ENCODE measurements at places on chromosomes 7 and 10. TPM values are rescaled to one million over a fixed set of nuclear protein-coding genes. Genes with fewer than 3 reads are reported as not detected.

The HGF gene
- total RNA-seq = 6.0 TPM

The SYT15B gene
- total RNA-seq = 0.27 TPM

The ARHGAP22 gene
- 1.2 TPM for total RNA-seq

- H3K4me1 ChIP-seq = no peaks in the 10 kb centered on the region
- H3K36me3 ChIP-seq = no peaks in the 10 kb centered on the region
- H3K27ac ChIP-seq = no peak overlapping the region
- H3K4me3 ChIP-seq = no peak overlapping the region
Measured at GRCh38 chr7:127214956-127215718, 37.6 kb downstream of the GRM8 start.

DNA sequence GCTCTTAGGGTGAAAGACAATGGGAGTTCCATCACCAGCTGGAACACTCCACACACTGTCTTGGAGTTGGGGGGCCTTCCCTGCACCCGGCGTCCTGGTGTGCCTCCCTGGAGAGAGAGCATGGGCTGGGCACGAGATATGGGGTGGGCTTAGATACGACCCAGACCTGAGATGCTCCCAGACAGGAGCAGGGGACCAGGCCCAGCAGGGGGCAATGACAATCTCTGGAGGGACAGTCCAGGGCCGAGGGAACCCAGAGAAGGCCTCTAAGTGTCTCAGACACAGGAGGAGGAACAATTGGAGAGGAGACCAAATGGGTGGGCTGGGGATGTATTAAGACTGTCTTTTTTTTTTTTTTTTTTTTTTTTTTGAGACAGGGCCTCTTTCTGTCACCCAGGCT lies 40.0 kb downstream of the MYL10 start:
- no peak overlapping the region for H3K4me3 ChIP-seq
- H3K36me3 ChIP-seq = no peaks in the 10 kb centered on the region
- H3K27me3 ChIP-seq = no peaks in the 10 kb centered on the region
- no peak overlapping the region for H3K27ac ChIP-seq
- no peaks in the 10 kb centered on the region for H3K4me1 ChIP-seq

DNA sequence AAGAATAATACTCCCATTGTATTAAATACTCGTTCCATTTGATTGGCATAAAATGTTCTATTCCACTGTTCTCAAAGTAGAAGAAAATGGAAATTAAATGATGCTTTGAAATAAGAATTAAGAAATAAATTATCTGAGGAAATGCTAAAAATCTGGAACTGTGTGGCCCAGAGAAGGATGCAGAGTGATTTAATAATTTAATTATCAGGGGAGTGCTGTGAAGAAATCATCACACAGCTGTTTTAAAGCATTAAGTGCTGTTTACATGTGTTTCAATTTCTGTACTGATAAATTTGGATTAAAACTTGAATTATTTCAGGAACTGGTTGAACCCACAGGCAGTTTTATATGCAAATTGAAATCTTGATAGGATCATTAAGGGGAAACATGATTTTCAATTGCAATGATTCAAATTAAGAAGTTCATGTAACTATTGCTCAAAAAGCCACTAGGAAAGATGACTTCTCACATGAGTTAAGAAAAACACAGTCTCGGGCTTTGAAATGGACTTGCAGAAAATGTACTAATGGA lies 56.3 kb downstream of the COL28A1 start:
- H3K4me3 ChIP-seq = no peak overlapping the region
- no peaks in the 10 kb centered on the region for H3K27me3 ChIP-seq
- H3K4me1 ChIP-seq = no peaks in the 10 kb centered on the region
- no peak overlapping the region for H3K27ac ChIP-seq
- DNase-seq = peak; percentile 61

DNA sequence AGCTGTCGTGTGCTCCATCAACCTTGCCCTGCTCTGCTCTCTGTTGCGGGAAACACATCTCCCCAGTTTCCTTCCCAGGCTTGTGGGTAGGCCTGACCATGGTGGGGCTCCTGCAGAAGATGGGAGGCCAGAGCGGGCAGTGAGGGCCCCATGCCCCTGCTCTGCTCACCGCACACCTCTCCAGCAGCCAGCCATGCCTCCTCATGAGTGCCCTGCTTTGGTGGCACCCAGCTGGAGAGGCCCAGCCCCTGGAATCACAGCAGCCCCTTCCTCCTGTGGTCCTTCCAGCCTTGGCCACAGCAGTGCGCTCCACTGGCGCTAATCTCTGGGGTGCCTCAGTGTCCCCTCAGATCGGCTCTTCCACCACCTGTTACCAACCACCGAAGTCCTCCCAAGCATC lies 4.2 kb upstream of the OPN4 start:
- H3K36me3 ChIP-seq = no peaks in the 10 kb centered on the region
- H3K4me3 ChIP-seq = no peak overlapping the region
- H3K27me3 ChIP-seq = no peaks in the 10 kb centered on the region
- peaks cover 71% of the 10 kb centered on the region for H3K4me1 ChIP-seq
- H3K27ac ChIP-seq = peak overlapping the region; percentile 53

GRCh38 chr10:114271779-114272167 lies 32.7 kb downstream of the VWA2 start:
- peak; percentile 75 for DNase-seq
- H3K36me3 ChIP-seq = no peaks in the 10 kb centered on the region
- H3K27ac ChIP-seq = no peak overlapping the region
- no peak overlapping the region for H3K4me3 ChIP-seq
- H3K27me3 ChIP-seq = peaks cover 8% of the 10 kb centered on the region

DNA sequence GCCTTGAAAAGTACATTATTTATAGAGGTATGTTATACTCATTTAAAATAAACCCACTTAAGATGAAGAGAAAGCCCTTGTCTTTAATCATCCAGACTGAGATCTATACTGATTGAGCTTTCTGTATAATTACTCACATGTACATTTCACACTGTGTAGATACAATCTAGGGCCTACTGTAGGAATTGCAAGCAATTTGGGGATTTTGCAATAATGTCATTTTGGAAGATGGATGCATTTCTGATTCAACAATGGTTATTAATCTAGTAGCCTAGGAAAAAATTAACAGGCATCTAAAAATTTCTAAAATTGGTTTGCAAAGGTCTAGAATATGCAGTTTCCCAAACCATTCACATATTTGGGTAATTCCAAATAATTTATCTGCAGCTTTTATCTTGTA lies 132.2 kb downstream of the PDE1C start:
- no peaks in the 10 kb centered on the region for H3K36me3 ChIP-seq
- DNase-seq = no peak
- H3K27me3 ChIP-seq = no peaks in the 10 kb centered on the region
- H3K4me1 ChIP-seq = no peaks in the 10 kb centered on the region

DNA sequence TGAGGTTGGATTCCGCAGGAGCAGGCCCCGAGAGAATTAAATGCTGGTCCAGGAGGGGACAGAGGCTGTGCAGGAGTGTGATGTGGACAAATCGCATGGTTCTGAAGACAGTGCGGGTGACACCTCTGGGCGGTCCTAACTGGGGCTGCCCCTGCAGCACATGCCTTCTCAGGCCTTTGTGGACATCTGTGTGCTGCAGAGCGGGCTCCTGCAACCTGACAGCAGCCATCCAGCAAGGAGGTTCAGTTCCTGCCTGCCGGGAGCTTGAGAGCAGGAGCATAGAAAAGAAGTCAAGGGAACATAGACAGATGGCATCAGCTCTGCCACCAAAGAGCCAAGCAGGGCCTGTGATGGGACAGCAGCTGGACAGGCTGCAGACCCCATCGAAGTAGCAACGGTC lies 135.9 kb upstream of the PPP2R2D start:
- peaks cover 5% of the 10 kb centered on the region for H3K27me3 ChIP-seq
- no peaks in the 10 kb centered on the region for H3K36me3 ChIP-seq
- no peak for DNase-seq
- H3K27ac ChIP-seq = no peak overlapping the region
- H3K4me1 ChIP-seq = no peaks in the 10 kb centered on the region

- peaks cover 14% of the 10 kb centered on the region for H3K36me3 ChIP-seq
- no peak for DNase-seq
- no peak overlapping the region for H3K27ac ChIP-seq
- H3K4me1 ChIP-seq = peaks cover 24% of the 10 kb centered on the region
- no peaks in the 10 kb centered on the region for H3K27me3 ChIP-seq
- H3K4me3 ChIP-seq = no peak overlapping the region
Measured at GRCh38 chr10:29590915-29591650, 43.7 kb downstream of the SVIL start.

DNA sequence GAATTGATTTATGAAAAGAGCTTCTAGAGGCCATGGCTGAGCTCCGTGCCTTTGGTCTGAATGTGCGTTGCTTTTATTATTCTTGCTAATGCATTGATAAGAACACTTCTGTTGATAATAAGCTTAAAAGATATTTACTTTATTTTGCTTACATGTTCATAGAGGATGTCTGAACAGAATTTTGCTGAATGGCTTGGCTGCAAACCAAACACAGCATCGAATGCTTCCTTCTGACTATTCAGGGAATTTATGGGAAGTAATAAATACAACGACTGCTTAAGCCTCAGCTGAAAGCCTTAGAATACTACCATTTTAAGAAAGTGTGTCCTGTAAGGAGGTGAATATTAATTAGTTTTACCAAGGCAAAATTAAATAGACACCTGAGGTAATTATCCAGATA lies 643.5 kb upstream of the POT1 start:
- no peak overlapping the region for H3K27ac ChIP-seq
- H3K27me3 ChIP-seq = no peaks in the 10 kb centered on the region
- peak; percentile 13 for DNase-seq
- H3K4me1 ChIP-seq = no peaks in the 10 kb centered on the region
- H3K36me3 ChIP-seq = no peaks in the 10 kb centered on the region
- H3K4me3 ChIP-seq = no peak overlapping the region

- no peaks in the 10 kb centered on the region for H3K27me3 ChIP-seq
- H3K4me3 ChIP-seq = no peak overlapping the region
- H3K36me3 ChIP-seq = no peaks in the 10 kb centered on the region
- no peak overlapping the region for H3K27ac ChIP-seq
Measured at GRCh38 chr10:42707234-42707633, 68.9 kb upstream of the ZNF33B start.

DNA sequence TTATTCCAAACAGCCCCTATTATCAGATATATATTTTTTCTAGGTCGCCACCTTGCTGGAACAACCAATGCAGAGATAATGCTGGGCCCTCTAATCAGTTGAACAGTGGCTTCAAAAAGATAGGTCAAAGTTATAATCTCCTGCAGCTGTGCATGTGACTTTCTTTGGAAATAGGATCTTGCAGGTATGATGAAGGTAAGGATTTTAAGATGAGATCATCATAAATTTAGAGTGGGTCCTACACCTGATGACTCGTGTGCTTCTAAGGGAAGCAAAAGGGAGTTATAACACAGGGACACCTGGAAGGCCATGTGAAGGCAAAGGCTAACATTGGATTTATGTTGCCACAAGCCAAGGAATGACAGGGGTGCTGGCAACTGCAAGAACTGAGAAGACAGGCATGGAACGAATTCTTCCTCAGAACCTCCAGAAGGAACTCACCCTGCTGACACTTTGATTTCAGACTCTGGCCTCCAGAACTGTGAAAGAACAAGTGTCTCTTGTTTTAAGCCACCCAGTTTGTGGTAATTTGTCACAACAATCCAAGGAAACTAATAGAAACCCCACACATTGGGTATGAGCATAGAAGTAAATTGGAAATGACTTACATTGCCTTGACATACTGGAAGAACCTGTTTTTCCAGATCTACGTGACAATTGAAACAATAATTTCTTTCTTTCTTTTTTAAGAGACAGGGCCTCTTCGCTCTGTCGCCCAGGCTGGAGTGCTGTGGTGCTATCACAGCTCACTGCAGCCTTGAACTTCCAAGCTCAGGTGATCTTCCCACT lies 34.4 kb downstream of the CCDC71L start:
- DNase-seq = no peak
- no peak overlapping the region for H3K27ac ChIP-seq
- no peak overlapping the region for H3K4me3 ChIP-seq
- H3K27me3 ChIP-seq = no peaks in the 10 kb centered on the region
- H3K4me1 ChIP-seq = no peaks in the 10 kb centered on the region

DNA sequence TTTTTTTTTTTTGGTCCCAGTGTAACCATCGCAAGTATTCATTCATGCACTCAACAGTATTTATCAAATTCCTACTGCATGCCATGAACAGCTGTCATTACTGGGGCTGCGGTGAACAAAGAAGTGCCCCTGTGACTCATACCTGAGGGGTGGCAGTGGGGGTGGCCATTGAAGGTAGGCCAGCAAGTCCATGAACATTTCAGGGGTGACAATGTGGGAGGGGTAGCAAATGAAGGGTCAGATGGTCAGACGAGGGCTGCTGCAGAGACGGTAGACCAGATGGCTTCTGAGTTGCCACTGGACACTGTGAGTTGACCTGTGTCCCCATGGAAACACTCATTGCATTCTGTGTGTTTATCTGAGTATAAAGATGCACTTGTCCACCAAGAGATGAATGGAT lies 92.5 kb upstream of the PITRM1 start:
- no peak overlapping the region for H3K4me3 ChIP-seq
- DNase-seq = no peak
- peaks cover 10% of the 10 kb centered on the region for H3K4me1 ChIP-seq

DNA sequence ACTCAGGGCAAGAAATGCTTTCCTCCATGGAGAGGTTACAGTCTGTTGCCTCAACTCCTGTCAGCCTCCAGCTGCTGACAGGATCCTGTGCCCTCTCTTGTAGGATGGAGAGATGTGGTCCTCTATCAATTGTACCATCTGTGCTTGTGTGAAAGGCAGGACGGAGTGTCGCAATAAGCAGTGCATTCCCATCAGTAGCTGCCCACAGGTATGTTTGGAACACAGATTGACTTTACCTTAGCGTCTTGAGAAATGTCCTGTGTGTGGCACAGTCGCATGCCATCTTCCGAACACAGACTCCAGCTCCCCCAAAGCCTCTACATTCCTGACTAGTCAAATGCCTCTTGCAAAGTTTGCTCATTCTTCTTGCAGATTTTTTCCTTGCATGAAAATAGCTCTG lies 152.6 kb downstream of the BMPER start:
- H3K36me3 ChIP-seq = peaks cover 5% of the 10 kb centered on the region
- peaks cover 16% of the 10 kb centered on the region for H3K4me1 ChIP-seq
- H3K27me3 ChIP-seq = no peaks in the 10 kb centered on the region

DNA sequence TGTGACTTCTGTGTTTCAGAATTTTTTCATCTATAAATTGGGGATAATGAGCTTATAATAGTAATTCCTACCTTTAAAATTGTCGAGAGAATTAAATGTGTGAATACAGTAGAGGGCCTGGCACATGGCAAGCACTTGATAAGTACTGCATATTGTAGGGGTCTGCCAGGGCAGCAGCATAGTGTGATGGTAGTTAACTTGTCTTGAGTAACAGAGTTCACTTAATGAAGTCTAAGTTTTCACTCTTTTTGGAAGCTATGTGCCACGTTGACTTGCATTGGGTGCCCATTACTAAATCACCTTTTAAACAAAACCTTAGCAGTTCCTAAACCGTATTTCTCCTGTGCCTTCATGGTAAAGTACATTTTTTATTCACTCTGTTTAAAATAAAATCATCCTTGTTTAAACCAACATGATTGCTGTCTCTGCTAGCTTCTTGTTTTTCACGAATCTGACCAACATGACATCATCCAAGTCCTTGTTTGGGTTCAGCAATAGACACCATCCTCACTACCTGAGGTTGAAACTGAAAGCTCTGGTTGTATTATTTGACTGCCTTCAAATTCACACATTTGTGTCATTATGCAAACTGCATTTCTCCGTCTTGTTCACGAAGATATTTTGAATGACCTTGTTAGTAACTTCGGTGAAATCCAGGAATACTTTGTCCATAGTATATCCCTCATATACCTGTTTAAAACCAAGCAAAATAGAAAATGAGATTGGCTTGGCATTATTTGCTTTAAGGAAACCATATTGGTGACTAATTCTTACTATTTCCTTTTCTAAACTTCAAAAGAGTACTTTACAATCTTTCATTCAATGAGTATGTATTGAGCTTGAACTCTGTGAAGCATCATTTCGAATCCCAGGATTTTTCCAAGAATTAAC lies 340.2 kb downstream of the SUGCT start:
- no peak overlapping the region for H3K4me3 ChIP-seq
- no peak for DNase-seq
- H3K4me1 ChIP-seq = peaks cover 4% of the 10 kb centered on the region
- H3K36me3 ChIP-seq = no peaks in the 10 kb centered on the region
- no peaks in the 10 kb centered on the region for H3K27me3 ChIP-seq
